Stimulated activated CD4-positive, alpha-beta T cell treated with anti-CD3 and anti-CD28 coated beads, Interleukin-12 subunit alpha, Interleukin-12 subunit beta, amount 100 ng/mL, for 48 hours (primary cell): ENCODE measurements at places on chromosomes 5 and 9.

DNA sequence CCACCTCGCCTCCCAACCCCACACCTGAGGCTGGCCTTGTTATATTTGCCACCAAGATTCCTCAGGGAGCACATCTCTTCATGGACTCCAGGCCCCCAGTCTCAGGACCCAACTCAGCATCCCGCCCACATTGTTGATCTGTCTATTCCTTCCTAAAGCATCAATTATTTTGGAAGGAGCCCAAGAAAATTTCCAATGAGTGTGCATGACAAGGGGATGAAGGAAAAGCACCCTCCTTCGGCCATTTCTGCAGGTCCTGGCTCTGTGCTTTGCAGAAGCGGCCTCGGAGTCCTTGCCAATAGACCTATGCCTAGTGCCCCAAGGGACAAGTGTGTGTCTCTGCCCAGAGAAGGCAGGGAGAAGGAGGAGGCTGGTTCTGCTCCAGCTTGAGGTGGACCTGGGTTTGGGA is 273.2 kb downstream of the GADD45G start:
- no peak for DNase-seq

GRCh38 chr5:42507451-42508097 is 84.3 kb downstream of the GHR start:
- DNase-seq: no peak

GRCh38 chr5:27403243-27403882 is 365.0 kb upstream of the CDH9 start:
- no peak for DNase-seq

DNA sequence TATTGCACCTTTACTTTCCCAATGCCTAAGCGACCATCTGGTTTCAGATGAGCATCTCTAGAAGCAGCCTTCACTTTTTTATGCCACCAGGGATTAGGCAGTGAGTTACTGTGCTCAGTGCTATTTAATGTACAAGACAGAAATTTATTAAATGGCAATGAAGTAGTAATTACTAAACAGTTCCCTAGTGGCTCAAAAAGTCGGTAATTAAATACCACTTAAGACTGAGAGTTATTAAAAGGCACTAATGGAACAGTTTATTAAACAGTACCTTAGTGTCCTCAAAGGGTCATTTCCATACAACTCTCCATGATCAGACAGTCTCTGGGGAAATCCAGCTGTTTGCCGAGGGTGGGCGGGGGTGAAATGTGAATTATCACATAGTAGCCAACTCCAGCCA is 42.3 kb downstream of the LHFPL2 start:
- no peak for DNase-seq

DNA sequence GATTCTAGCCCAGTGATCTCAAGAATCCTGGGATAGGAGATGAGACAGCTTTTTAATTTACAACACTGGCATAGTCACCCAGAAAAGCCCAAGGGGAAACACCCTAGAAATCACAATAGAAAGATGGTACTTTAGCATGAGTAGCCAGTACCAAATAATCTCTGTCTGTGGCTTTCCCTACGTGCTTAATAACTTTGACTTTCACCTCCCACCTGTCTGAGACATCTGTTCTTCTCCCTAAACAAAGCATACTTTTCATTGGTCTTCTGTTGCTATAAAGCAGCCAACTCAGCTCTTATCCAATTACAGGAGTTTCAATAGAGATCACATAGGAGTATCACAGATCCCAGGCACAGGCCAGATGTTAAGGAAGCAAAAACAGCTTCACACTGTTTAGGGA is 10.4 kb downstream of the MARCHF3 start:
- DNase-seq: no peak

DNA sequence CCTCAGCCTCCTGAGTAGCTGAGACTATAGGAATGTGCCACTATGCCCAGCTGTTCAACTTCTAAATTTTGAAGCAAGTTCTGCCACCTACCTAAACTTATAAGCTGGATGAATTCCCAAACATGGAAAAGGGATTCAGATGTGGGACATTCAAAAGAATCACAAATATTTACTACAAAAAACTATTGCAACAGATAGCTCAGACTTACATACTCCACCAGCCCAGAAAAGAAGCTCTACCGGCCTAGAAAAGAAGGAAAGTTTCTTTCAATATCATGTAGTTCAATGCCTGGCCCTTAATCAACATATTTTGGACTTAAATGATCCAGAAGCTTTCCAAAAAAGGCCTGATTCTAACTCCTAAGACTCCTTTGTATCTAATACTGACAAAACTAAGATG is 23.8 kb downstream of the SH3RF2 start:
- DNase-seq: no peak

GRCh38 chr9:125972012-125972729 is 225.0 kb downstream of the PBX3 start:
- no peak for DNase-seq

DNA sequence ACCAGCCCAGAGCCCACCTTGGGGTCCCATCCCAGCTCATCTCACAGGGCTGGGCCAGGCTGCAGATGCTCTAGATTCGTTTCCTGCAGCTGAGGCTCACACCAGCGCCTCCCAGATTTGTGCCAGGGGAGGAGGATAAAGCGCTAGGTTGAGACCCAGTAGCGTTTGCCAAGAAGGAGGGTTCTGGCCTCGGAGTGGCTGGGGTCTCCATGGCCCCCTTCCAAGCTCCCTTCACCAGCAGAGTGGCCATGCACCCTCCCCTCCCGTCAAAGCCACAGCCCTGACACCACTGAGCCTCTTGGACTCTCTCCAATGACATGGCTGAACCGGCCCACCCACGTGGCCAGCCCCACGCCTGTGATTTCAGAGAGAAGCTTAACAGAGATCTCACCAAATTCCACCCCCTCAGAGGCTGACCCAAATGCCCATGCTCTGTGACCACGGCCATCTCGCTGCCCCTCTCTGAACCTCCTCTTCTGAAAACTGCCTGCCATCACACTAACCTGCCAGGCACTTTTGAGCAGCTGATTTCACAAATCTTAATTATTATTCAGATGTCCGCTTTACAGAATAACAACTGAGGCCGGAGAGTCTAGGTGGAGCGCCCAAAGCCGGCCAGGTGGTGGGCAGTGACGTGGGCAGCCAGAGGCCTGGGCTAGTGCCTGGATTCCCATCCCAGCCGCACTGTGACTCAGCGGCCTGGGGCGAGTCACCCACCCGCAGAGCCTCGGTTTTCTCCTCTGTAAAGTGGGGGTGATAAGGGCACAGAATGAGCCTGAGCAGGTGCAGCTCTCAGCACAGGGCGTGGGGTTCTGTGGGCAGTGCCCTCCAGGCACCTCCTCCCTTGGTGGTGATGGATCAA is 155.7 kb downstream of the C9orf50 start:
- DNase-seq: no peak

DNA sequence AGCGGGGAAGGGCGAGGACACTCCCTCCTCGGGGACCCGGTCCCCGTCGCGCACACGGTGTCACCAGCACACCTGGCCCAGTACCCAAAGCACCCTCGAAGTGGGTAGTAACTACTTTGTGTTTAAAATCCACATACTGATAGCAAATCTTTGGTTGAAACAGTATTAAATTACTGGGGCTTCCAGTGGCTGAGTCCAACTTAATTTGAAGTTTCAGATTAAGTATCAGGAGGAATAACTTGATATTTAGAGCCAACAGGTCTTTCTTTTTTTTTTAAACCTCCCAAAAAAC is 615 bp downstream of the ATG10 start:
- no peak for DNase-seq

DNA sequence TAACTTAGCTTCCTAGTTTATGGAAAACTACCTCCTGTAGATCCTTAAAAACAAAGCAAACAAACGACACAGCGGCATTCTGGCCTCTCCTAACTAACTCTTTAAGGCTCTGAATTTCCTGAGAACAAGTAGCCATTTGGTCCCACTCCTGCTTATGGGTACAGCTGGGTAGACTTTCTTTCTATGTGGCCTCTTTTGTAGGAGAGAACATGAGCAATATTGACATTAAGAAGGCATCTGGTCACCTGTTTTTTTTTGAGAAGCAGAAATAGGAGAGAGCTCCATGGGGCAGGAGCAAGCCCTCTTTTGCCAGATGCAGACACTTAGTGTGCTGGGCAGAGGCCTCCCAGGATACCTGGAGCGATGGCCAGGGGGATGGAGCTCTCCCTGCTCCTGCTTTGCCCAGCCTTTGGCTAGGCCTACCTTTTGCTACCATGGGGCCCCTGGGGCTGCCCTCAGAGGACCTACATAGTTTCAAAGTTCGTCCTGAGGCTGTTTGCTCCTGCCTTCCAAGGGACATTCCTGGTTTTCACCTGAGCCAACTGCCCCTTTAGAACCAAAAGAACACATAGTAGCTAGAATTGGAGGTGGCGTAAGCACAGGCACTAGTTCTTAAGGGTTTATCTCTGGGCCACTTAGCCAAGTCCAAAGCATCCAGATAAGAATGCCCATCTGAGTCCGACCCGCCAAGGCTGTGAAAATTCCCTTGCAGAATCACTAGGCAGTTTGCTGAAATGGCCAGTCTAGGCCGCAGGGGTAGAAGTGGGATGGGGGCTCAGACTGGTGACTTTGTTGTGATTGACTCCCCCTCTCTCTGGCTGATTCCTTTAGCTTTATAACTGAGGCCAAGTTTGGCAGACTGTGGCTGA is 2.4 kb upstream of the STC2 start:
- DNase-seq: no peak

- no peak for DNase-seq
Observed at GRCh38 chr9:71897577-71897976, 13.4 kb downstream of the ABHD17B start.

GRCh38 chr5:140125637-140126036 is at the start of gene IGIP:
Gene IGIP, plus strand, starts transcription at chr5:140125937. Its CDS starts 2,540 bp downstream, at chr5:140128477.
- DNase-seq: no peak

DNA sequence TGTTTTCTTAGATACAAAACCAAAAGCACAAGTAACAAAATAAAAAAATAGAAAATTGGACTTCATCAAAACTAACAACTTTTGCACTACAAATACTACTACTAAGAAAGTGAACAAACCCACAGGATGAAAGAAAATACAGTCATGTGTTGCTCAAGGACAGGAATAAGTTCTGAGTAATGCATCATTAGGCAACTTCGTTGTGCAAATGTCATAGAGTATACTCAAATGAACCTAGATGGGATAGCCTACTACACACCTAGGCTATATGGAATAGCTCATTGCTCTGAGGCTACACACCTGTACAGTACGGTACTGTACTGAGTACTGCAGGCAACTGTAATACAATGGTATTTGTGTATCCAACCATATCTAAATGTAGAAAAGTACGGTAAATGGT is 88.3 kb downstream of the RAPGEF1 start:
- DNase-seq: no peak

GRCh38 chr5:33146881-33147280 is 293.9 kb upstream of the TARS1 start:
- no peak for DNase-seq

GRCh38 chr5:109275919-109276318 is 133.9 kb downstream of the PJA2 start:
- no peak for DNase-seq

DNA sequence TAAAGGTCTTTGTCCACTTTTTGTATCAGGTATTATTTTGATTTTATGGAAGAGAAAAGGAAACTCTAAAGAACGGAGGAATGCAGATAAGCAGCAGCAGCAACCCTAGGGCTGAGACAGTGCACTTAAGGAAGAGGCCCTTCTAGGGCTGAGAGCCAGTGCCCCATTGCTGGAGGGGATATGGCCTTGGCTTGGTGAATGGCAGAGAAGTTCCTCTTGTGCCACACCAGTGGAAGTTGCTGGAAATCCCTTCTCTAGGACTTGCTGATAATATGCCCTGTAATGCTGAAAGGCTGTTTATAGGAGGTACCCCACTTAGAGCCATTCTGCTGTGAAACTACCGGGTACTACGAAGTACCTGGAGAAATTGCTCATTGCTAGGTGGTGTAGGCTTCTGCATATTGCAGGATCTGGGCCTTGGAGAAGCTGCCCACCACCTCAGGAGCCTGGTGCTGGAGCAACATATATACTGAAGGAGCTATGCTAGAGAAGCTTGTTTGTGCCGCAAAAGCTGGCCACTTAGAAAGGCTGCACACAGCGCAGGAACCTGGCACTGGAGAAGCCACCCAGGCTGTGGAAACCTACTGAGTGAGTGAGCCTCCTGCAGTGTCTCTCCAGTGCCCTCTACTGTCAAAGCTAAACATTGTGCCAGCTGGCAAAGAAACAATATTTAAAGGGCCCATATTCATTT is 9.6 kb upstream of the UBTD2 start:
- DNase-seq: peak; percentile 61

GRCh38 chr5:66704790-66705425 is 108.7 kb downstream of the MAST4 start:
- no peak for DNase-seq

DNA sequence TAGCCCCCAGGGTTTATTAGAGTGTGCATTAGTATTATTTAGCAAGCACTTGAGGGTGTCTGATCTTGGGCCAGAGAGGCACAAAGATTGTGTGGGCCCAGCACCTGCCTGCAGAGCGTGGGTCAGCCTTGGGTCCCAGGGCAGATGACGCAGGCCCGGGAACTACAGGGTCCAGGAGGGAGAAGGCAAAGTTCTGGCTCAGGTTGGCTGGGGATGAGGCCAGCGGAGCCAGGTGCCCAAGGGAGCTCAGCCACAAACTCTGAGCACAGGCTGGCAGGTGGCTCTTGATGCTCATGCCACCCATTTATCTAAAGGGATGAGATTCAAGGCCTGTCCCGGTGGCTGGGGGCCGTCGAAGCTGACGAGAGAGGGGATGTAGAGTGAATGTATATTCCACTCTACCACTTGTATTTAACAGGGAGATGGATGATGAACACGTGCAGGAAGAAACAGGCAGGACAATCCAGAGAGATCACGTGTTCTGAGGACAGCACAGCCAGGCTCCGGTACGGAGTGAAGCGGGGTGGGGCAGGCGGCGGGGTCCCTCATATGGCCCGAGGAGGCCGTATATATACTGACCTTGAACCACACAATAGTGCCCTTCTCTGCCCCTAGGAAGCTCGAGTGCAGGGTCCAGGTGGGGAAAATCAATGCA is 818 bp upstream of the OBP2A start:
- no peak for DNase-seq

DNA sequence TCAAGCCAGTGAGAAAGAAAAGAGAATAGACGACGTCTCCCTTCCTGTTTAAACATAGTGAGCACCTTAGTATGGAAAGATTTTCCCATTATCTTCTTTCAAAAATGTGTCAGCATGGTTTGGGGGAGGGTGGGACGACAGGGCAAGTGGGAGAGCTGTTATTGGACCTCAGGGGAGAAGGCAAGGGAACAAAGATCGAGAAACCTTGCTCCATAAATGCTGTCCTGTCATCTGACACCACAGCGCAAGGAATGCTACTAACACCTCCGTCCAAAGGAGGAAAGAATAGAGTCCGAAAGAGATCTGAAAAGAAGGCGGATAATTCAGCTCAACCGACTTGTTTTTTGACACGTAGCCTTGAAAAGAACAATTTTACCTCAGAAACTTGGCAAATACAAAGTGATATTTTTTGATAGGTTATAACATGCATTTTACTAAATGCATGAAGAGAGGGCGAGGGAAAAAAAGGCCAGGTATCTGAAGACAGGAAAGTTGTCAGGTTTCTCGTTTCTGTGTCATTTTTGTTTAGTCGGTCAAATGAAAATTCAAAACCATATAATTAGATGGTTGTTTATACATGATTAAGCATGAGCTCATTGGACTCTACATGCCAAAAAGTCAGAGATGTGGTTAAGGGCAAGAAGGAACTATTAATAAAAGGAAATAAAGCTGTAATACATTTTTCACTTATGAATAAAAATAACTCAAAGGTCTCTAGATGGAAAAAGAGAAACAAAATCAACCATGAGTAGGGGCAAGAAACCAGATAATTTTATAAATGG is 155.7 kb downstream of the GLIS3 start:
- DNase-seq: no peak

GRCh38 chr9:124511891-124512805 is 4.9 kb upstream of the NR5A1 start:
- no peak for DNase-seq
